NCI-H1092 (cell line): ENCODE measurements at places on chromosomes 1 and 21.

- peak; percentile 79 for DNase-seq
Measured at GRCh38 chr1:58874757-58875755, 91.2 kb upstream of the JUN start.

DNA sequence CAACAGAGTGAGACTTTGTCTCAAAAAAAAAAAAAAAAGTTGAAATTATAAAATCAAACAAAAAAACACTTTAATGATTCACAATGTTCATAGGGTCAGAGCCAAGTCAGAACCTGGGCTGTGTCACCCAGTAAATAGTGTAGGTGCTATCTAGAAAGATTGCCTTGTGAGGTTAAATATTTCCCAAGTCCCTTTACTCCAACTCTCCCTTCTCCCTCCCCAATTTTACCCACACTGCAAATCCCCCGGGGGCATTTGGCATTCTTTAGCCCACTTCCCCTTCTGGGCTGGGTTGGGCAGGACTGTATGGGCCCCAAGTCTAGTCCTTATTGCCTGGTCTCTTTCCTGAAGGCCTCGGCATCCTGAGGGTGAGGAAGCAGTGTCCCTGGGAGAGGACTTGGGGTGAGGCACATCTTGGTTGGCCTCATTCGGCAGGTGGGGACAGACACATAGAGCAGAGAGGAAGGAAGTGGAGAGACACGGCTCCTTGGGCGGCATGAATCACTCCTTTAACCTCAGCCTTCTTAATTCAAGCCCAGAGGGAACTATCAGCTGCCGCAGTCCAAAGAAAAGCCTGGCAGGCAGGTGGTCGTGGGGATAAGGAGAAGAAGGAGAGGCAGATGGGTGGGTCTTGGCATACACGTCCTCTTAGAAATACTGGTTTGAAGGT, 8.2 kb downstream of the ADORA1 start:
- DNase-seq: no peak

- DNase-seq: no peak
Measured at GRCh38 chr1:59318271-59318860, 21.5 kb downstream of the FGGY start.

DNA sequence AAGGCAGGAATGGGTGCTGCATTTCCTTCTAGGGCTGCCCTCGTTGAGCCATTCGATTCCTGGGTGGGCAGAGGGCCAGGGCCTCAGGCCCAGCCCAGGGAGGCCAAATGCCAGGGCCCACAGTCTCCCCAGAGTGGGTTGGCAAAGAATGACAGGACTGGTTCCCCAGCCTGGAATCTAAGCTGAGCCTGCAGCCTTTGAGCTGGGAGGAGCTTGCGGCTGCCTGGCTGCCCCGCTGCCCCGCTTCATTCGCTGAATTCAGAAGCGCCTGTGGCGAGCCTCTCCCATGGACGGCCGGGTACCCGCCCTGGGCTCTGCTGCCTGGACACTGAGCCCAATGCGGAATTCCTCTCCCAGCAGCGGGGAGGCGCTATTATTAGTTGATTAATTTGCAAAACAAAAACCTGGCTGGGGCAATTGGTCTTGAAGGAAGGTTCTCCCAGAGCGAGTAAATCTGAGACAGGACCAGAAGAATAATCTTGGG, 32.3 kb upstream of the TARDBP start:
- no peak for DNase-seq

DNA sequence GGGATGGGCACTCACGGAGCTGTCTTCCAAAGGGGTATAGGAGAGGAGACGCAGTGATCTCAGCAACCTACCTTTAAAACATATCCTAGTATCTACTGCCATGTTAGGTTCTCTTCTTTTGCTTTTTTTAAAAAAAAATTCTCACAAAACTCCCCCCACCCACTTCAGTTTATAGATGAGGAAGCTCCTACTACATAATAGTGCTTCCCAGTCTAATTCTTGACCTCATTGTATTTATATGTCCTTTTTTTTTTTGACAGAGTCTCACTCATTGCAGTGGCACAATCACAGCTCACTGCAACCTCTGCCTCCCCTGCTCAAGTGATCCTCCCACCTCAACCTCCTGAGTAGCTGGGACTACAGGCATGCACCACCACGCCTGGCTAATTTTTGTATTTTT, 99.9 kb downstream of the OSBPL9 start:
- no peak for DNase-seq

DNA sequence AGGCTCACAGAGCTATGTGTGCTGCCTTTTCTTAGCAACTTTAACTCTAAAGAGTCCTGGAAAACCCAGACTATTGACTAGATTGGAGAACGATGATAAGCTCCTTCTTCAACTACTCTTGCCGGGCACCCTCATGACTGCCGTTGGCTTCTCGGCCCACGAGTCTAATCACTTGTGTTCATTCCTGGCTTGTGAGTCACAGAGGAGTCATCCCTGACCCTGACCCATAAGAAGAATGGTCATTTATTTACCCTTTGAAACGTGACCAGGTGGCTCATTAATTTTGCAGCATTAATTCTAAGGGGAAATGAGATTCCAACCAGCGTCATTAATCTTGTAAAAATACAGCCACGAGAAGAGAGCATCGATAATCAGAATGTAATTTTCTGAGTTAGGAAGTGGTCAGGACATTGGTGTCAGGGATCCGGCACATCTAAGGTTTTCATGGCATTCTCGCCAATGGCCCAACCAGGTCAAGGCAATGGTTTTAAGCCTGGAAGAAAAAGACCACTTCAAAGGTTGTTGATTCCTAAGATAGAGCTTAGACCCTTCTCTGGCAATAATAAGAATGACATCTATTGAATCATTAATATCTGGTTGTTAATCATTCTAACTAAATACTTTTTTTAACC, 183.6 kb upstream of the RUNX1 start:
- DNase-seq: no peak

DNA sequence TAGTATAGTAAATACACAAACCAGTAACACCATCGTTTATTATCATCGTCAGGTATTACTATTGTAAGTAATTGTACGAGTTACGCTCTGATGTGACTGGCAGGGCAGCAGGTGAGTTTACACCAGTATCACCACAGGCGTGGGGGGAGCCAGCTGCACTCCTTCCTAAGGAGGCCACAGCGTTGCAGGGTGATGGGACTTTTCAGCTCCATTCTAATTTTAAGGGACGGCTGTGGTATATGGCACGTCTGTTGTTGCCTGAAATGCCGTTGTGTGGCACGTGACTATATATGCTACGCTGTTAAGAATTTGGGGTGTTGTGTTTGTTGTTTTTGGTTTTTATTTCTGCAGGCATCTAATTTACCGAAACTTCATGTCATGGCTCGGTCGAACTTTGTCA, 164.8 kb upstream of the COL6A1 start:
- no peak for DNase-seq

GRCh38 chr1:107710005-107710404, 255.0 kb downstream of the VAV3 start:
- no peak for DNase-seq

GRCh38 chr1:115531631-115532264, 110.0 kb upstream of the VANGL1 start:
- no peak for DNase-seq

DNA sequence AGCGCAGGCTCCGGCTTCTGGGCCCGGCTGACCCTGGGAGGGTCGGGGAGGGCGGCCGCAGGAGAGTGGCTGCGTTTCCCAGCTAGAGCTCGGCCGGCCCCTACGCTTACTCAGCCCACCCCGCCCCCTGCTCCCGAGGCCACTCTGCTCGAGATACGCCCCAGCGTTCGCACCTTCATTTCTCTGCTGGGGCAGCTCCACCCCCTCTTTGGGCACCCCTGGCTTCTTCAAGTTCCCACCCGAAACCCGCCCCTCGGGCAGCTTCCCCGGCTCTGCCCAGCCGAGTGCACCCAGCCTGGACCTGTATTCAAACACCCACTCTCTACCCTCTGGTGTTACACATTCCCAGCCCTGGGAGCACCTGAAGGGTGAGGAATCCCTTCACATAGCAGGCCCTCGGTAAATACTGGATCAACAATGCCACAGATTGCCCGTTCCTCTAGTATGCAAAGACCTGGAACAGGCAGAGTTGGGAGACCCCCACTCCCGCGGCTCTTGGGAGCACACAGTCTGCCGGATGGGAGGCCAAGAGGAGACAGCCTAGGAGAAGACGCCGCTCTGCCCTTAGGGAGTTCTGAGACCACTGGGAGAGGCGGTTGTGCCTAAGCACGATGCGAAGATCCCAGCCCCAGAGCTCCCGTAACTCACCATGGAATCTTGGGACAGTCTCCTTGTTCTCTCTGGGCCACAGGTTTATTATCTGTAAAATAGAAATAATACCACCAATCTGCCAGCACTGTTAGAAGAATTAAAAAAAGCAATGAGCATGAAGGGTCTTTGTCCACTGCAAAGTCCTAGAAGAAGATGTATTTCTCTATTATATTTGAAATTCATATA, 566 bp upstream of the PAQR7 start:
- DNase-seq: no peak

DNA sequence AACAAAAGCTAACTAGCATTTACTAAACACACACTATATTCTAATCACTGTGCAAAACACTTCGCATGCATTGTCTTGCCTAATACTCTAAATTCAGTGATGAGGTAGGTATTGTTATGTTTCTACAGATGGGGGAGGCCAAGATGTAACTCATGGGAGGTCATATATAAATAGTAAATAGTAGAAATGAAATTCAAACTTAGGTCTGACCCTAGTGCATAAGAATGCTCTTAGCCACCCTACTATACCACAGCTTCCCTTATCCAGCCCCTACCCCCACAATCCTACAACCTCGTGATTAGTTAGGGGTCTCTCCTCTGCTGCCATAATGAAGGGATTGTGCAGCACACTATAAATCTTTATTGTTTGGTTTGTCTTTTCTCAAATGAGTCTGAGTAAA, 3.3 kb downstream of the PFDN2 start:
- DNase-seq: no peak

DNA sequence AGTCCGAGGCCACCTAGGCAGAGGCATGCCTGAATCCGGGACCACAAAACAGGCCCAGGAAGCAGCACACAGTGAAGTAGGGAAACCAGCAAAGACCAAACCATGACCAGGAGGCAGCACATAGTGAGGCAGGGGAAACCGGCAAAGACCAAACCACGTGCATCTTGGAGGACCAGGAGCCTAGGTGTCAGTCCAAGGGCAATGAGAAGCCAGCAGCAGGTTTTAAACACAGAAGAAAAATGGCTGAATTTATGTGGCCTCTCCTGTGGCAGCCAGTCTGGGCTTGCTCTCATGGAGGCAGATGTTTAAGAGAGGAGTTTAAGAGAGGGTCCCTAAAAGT, 42.5 kb downstream of the NPHP4 start:
- DNase-seq: no peak
